ENCODE measurements at places on chromosomes 5 and 9.

GRCh38 chr5:179916523-179916922 lies 8.8 kb upstream of the TBC1D9B start:
- no peak for DNase-seq

GRCh38 chr5:62732677-62733121 lies 154.1 kb downstream of the LRRC70 start:
- DNase-seq: no peak

- no peak for DNase-seq
Measured at GRCh38 chr9:130336027-130336610, 70.6 kb downstream of the HMCN2 start.

GRCh38 chr5:149154650-149155049 lies 13.4 kb downstream of the ABLIM3 start:
- DNase-seq: no peak

GRCh38 chr9:78296201-78296892 lies 578 bp upstream of the PSAT1 start:
- peak; percentile 53 for DNase-seq

- no peak for DNase-seq
Measured at GRCh38 chr9:102237094-102237493, 498.6 kb upstream of the GRIN3A start.

- no peak for DNase-seq
Measured at GRCh38 chr5:6584101-6584645, 48.7 kb downstream of the NSUN2 start.
